ENCODE measurements at places on chromosomes 6 and 20.

DNA sequence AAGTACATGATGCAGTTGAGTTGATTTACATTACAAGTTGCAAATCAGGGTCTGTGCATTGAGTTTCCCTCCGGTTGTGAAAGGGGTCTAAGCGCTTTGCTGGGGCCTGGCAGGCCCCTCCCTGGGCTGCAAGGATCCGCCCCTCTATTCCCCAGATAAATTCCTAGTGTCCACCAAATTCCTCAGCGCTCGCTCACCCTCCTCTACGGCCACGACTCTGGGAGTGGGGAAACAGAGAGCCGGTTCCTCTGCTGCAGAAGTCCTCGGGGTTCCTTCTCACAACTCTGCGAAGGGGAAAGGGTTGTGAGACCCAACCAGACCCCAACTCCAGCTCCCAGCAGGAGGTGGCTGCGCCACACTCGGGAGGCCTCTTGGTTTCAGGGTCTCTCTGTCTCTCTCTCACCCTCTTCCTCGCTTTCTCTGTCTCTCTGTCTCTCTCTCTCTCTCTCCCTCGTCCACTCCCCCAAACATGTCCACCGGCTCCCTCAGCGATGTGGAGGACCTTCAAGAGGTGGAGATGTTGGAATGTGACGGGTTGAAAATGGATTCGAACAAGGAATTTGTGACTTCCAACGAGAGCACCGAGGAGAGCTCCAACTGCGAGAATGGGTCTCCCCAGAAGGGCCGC lies at the start of gene TCF21:
TSS of gene TCF21 (plus strand) at position 185 of the 628 bp plus-strand sequence. CDS start at position 470, 285 bp downstream.
- DNase-seq: no peak

DNA sequence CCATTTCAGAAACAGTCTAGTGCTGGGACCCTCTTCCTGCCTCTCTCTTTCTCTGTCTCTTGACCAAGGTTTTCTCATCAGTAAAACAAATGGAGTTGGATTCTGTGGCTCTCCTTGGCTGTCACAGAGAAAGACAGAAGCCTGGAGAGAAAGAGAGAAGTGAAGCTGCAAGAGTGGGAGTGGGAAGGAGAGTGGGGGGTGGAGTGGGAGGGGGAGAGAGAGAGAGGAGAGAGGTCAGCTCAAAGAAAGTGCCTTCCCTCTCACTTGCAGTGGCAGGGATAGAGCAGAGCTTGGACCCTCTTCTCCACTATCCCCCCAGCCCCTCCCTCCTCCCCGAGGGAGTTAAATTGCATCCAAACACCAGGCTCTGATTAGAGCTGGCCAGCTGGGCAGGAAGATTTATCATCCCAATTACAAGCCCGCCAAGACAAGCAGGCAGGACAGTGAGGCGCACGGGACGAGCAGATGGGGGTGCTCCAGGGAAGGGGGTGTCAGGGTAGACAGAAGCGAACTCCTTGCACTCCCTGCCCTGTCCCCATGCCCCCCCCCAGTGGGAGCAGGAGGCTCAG lies 74.3 kb downstream of the CD40 start:
- no peak for DNase-seq

- DNase-seq: no peak
These were observed 71.5 kb upstream of the RIPOR2 start for GRCh38 chr6:25007269-25007699.

DNA sequence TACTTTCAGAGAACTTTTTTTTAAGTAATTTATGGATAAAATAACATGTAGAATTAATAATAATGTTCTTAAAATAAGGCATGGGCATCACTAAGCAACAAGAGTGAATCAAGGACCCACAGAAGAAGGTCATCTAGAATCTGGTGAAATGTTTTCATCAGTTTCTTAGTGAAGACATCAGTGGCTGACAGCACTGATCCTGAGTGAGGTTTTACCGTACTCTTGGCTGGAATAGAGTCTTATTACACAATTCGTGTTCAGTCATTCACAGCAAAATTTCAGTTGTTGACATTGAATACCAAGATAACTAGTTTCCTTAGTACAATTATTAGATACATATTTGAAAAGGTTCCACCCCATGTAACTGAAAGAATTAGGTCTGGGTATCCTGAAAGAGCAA lies 140.4 kb downstream of the C6orf58 start:
- DNase-seq: no peak

DNA sequence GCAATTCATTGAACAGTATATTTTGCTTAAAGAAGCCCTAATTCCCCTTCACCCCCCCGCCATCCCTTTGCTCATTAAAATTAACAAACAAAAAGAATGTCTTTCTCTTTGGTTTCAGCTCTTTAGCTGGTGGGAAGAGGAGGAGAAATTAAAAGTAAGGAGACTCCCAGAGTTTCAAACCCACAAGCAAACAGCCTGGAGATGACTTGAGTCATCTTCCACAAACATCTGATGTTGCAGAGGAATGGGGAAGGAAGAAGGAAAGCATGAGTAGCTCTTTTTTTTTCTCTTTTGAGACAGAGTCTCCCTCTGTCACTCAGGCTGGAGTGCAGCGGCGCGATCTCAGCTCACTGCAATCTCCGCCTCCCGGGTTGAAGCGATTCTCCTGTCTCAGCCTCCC lies 189.6 kb downstream of the ADAT2 start:
- no peak for DNase-seq

GRCh38 chr20:3092611-3093379 lies 8.3 kb upstream of the AVP start:
- no peak for DNase-seq

- peak; percentile 43 for DNase-seq
These were observed 44.3 kb downstream of the KHDC1L start for GRCh38 chr6:73180763-73181619.

- no peak for DNase-seq
These were observed 252.9 kb downstream of the GRM1 start for GRCh38 chr6:146281651-146282362.

DNA sequence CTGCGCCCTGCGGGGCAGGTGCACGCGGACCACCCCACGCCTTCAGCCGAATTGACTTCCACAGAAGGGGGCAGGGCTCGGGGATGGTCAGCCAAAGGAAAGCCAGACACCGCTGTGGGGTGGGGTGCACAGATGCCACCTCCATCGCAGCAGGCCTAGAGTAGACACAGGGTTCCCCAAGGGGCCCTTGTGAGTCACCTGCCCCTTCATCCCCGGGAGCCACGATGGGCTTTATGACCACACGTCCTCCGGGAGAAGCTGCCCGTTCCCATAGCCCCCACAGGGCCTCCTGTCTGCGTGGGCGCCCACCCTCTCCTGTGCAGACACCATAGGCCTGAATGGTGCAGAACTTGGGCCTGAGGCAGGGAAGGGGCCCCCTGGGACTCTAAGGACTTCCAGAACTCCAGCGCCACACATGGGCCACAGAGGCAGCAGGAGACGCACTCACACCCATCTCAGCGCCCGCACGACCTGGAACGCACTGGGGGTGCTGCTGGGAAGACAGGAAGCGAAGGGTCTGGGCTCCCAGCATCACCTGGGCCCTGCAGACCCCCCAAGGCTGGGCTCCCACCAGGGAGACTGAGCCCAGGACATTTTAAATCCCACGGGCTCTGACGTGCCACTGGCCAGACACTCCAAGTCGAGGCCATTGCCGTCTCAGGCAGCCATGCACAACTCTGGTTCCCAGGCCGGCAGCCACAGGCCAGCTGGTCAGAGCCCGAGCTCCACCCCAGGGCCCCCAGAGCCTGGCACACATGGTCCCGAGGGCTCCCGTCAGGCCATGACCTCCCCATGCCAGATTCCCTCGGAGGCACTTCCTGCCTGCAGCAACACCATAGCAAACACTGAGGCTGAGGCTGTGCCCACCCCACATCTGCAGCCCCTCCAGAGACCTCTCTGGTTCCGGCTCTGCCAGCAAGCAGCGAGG lies 134.2 kb downstream of the DLL1 start:
- DNase-seq: no peak

DNA sequence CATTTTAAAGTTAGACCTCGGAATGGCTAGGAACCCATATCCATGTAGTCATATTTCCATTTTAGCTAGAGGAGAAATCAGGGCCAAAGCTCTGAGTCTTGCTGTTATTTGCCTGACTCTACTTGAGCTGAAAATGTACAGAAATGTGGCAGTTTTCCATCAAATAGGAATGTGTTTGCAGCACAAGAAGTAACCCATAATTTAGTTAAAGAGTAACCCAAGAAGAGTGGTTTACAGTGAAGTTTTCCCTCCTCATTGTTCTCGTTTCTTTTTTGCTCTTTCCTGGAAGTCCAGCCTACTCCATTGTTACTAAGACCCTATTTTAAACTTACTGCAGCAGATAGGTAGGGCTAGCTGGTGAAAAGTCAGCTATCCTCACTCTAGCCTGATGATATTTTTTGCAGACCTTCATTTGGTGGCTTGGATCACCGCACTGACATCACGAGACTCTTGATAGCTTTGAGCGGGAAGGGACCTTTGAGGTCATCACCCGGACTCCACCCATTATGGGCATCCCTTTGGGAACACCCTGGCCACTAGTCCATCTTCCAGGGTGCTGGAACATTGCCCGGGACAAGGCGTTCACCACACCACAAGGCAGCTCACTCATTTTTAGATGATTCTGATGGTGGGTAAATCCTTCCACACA lies 28.0 kb upstream of the ADGRF5 start:
- DNase-seq: no peak

GRCh38 chr6:38702558-38703397 lies at the start of gene GLO1:
TSS of gene GLO1 (minus strand) at chr6:38703145. CDS start at chr6:38703054, 91 bp downstream.
- DNase-seq: peak; percentile 94

DNA sequence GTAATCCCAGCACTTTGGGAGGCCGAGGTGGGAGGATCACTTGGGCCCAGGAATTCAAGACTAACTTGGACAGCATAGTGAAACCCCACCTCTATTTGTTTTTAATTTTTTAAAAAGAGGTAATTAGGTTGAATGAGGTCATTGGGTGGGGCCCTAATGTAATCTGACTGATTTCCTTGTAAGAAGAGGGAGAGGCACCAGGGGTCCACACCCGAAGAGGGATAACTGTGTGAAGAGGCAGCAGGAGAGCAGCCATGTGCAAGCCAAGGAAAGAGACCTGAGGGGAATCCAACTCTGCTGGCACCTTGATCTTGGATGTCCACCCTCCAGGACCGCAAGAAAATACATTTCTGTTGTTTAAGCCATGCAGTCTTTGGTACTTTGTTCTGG lies 63.4 kb downstream of the QRSL1 start:
- DNase-seq: no peak

Measured in CD4-positive, CD25-positive, alpha-beta regulatory T cell (primary cell).